GM18507 (cell line): ENCODE measurements at places on chromosomes 4 and X.

DNA sequence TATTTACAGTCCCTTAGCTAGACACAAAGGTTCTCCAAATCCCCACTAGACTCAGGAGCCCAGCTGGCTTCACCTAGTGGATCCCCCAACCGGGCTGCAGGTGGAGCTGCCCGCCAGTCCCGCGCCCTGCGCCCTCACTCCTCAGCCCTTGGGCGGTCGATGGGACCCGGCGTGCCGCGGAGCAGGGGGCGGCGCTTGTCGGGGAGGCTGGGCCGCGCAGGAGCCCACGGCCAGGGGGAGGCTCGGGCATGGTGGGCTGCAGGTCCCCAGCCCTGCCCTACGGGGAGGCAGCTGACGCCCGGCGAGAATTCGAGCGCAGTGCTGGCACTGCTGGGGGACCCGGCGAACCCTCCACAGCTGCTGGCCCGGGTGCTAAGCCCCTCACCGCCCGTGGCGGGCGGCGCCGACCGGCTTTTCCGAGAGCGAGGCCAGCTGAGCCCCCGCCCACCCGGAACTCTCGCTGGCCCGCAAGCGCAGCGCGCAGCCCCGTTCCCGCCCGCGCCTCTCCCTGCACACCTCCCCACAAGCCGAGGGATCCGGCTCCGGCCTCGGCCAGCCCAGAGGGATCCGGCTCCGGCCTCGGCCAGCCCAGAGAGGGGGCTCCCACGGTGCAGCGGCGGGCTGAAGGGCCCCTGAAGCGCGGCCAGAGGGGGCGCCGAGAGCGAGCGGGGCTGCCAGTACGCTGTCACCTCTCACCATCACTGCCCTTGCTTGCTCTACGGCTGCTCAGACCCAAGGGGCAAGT is 39.4 kb downstream of the WFS1 start:
- DNase-seq: no peak

DNA sequence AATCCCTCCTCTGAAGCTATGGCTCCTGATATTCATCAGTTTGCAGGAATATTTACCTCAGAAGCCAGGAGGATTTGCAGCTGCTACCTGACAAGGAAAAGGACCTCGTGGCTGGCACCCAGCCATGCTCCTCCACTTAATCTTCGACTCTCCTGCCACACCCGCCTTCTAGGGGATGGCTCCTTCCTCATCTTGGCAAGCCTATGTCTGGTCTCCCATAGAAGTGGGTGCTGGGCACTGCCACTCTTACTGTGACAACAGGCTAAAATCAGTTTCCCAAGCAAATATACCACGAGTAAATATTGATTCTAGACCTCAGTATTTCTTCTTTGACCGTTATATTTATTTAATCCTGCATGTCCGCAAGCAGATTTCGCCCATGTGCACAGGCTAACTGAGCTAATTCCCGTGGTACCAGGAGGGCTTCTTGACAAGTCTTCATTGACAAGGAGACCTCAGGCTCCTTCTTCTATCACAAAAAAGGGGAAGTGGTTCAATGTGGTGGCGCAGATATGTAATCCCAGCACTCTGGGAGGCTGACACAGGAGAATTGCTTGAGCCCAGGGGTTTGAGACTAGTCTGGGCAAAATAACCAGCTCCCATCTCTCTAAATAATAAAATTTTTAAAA is 52.6 kb upstream of the DCTD start:
- DNase-seq: no peak

GRCh38 chrX:154140206-154140605 is 3.8 kb upstream of the OPN1LW start:
- no peak for DNase-seq

GRCh38 chr4:165787516-165788274 is 85.3 kb upstream of the TLL1 start:
- no peak for DNase-seq

- DNase-seq: no peak
Measured at GRCh38 chr4:186622788-186623464, 67.6 kb upstream of the MTNR1A start.

DNA sequence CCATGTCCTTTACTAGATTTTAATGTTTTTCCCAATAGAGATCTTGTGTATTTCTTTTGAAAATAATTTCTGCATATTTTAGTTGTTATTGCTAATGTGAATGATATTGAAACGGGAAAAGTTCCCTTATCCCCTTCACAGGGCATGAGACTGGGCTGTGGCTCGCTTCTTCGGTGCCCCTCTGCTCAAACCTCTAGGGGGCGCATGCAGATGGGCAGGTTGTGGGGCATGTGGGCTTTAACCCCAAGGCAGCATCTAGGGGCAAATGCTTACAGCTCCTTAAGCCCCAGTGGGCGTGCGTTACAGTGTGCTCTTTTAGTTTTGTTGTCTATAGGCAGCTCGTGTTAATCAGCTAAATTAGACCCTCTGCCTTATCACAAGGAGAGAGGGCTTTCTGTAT is 194.7 kb downstream of the OPHN1 start:
- no peak for DNase-seq

DNA sequence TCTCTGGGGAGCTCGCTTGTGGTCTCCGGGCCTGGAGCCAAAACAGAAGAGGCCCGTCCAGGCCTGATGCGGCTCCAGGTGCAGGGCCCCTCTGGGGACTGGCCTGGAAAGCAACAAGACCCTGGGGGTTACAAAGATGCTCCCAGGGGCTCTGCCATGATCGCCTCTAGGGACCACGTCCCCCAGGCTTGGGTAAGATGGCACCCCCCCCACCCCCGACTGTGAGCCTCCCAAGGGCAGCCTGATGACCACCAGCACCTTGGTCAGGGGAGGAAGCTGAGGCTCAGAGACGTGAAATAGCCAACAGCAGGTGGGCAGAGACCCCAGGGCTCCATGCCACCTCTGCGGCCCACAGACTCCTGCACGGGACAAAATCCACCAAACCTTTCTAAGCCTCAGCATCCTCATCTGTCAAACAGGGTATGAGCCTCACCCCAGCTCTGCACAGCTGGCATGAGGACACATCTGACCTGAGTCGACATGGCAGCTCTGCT is 25.4 kb downstream of the C4orf50 start:
- no peak for DNase-seq

DNA sequence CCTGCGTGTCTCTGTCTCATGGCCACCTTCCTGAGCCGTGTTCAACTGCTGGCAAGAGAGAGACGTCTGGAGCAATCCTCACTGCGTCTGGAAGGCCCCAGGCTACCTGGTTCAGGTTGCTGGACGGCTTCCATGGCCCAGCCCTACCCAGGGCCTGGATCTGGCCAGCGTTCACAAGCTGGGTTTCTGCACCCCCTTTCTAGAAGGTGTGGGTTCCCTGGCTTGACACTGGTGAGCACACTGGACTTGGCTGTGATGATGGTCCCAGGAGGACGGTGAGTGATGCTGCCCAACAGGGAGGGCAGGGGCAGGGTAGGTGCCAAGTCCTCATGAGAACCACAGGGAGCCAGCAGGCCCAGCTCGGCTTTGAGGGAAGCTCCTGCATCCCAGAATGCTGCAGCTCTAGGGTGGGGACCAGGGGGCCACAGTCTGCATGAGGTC is 63.4 kb downstream of the HTRA3 start:
- DNase-seq: no peak

- DNase-seq: no peak
Measured at GRCh38 chr4:55385201-55385649, 10.5 kb upstream of the TMEM165 start.

DNA sequence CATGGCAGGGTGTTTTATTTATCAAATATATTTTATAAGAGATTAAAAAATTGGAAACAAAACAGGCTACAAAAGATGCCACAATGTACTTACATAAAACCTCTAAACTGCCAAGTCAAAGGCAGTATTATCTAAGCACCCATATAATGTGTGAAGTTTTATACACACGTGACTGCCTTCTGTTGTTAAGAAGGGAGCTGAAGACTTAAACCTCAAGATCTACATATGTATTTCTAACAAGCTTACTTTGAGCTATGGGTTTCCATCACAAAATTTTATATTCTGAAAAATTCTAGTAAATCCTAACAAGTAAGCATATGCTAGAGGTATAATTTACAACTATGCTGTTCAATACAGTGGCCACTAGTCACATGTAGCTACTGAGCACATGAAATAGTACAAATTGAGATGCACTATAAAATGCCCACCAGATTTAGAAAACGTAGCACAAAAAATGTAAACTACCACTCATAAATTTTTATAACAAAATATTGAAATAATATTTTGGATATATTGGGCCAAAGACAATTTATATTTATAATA is 9.8 kb downstream of the ATP8A1 start:
- DNase-seq: no peak

GRCh38 chrX:39814391-39814790 is 283.4 kb downstream of the BCOR start:
- DNase-seq: no peak

- no peak for DNase-seq
Measured at GRCh38 chrX:21740329-21741274, 17.3 kb downstream of the SMPX start.

- DNase-seq: no peak
Measured at GRCh38 chr4:163398238-163398637, 54.5 kb downstream of the NPY5R start.

DNA sequence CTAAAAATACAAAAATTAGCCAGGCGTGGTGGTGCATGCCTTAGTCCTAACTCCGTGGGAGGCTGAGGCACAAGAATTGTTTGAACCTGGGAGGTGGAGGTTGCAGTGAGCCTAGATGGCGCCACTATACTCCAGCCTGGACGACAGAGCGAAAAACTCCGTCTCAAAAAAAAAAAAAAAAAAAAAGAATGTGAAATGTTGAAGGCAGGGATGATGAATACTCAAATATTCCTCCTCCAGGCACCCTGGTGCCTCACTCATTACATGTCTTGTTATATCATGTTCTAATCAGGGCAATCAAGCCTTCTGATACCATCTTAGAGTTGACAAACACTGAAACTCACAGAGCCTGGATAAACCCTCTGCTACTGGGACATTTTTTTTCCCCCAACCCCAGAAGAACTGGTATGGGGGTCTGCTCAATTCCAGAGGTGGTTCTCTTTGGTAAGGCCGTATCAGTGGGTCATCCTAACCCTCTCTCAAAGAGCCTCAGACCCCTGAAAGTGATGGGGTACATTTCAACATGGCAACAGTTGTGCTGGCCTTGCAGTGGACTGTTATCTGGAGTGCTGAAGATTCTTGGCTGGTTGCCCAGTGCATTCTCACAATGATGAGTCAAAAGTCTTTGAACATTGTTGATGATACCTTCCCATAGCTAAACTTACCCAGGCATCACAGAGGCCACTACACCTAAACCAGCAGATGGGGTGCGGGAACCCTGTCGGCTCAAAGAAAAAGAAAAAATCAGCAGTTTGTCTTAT is 2.4 kb upstream of the SH3KBP1 start:
- no peak for DNase-seq

GRCh38 chr4:125013891-125014290 is 300.9 kb upstream of the FAT4 start:
- no peak for DNase-seq

DNA sequence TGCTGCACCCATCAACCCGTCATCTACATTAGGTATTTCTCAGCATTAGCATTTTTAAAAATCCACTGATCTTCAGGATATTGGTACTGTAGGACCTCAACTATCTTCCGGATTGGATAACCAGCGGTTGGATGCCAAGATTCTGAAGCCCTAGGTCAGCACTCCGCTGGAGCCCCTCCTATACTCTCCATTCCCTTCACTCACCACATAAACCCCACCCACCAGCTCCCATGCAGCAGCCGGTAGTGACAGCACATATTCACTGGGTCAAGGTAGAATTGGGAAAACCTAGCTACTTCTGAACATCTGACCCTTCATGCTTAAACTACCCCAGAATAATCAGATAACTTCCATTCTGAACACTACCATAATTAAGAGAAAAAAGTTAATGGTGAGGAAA is 134.9 kb downstream of the CORIN start:
- DNase-seq: no peak

- no peak for DNase-seq
Measured at GRCh38 chr4:7279902-7280301, 87.6 kb downstream of the SORCS2 start.

DNA sequence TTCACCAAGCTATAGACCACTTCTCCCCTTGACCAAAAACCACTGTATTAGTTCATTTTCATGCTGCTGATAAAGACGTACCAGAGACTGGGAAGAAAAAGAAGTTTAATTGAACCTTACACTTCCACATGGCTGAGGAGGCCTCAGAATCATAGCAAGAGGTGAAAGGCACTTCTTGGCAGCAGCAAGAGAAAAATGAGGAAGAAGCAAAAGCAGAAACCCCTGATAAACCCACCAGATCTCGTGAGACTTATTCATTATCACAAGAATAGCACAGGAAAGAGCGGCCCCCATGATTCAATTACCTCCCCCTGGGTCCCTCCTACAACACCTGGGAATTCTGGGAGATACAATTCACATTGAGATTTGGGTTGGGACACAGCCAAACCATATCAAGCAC is 97.8 kb downstream of the DOCK11 start:
- no peak for DNase-seq

DNA sequence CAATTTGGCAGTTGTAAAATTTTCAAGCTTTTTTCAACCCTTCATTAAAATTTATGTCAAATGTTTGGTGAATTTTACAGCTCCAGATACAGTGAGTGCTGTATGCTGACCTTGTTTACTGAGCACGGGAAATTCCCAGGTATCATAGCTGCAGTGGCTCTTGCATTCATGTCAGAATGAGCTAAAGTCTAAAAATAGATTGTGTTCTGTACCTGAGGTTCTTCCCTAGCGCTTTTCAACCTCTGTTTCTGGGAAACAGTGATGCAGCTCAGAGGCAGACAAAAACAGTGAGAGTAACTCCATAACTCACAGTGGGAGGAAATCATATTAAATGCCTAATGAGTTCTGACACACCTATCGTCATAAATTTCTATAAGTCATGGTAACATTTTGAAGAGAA is 393.8 kb upstream of the GNPDA2 start:
- DNase-seq: no peak

GRCh38 chrX:148067285-148067684 is 86.1 kb downstream of the FMR1NB start:
- DNase-seq: no peak

GRCh38 chr4:16676230-16676770 is 222.1 kb downstream of the LDB2 start:
- no peak for DNase-seq

DNA sequence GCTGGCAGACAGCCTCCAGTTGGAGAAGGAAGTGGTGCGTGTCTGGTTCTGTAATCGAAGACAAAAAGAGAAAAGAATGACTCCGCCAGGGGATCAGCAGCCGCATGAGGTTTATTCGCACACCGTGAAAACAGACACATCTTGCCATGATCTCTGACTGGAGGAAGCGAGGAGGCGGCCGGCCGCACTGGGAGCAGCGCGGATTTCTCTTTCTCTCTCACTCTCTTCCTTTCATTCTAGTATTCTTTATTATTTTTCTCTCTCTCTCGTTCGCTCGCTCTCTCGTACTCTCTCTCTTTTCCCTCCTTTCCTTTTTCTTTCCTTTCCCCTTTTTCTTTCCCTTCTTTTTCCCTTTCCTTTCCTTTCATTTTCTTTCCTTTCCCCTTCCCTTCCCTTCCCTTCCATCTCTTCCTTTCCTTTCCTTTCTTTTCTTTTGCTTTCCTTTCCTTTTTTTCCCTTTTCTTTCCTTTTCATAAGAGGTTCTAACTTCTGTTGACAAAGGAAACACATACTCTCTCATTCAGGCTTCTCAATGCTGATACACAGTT is 1.2 kb downstream of the POU3F4 start:
- DNase-seq: no peak

- DNase-seq: no peak
Measured at GRCh38 chrX:630007-630611, 482 bp upstream of the SHOX start.
